Activated T-cell treated with anti-CD3 and anti-CD28 coated beads, Interleukin-2, amount 50 U/mL, for 72 hours (primary cell): ENCODE measurements at places on chromosomes 13 and 19.
A peak's percentile ranks its signal among the peaks of the same experiment; 100 is the strongest.

DNA sequence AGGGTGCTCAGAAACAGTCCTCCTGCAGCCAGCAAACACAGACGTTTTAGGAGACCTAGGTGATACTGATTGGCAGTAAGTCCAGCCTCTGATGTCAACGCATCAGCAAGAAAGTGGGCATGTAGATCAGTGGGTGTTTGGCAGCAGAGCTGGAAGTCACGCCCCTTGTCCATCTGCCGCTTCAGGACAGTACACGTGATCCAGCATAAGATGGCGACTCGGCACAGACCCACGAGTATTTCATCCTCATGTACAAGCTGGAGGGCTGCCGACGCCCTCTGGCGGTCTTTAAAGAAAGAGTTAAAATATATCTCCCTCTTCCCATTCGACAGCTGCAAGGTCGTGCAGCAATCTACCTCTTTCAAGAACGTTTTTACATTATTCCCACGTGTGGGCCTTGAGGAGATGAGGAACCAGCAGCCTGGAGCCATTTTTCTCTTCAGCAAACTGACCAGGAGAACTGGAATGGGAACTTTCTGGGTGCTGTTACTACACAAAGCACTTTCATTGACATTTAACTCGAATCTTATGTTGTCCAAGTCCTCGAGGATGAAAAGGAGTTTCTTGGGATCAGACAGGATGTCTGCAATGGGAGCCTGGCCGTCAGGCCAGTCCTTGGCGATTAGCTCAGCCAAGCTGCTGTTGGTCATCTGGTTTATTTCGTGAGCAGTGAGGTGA is 22.3 kb downstream of the NLRP11 start:
- DNase-seq = peak; percentile 41

GRCh38 chr19:54179921-54180461 is 7.0 kb upstream of the TMC4 start:
- no peak for DNase-seq

DNA sequence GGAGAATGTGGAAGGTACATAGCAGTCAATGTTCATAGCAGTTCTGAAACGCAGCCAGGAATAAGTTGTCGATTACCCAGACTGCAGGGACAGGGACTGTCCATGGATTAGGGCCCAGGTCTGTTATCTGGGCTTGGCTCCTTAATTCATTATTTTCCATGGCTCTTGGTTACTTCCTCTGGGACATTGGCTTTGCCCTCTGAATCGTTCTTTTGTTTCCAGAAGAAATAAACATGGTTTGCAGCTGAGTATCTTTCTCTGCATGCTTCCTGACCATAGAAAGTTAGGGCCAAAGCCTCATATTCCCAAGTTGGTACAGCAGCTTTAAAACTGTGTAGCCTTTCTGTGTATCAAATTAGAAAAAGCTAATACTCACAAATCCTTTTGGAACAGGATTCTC is 121.7 kb upstream of the MAB21L1 start:
- DNase-seq = no peak

- DNase-seq = no peak
These were observed 23.3 kb downstream of the N4BP2L2 start for GRCh38 chr13:32515246-32515645.

- DNase-seq = peak; percentile 58
These were observed at the start of gene GNA15 for GRCh38 chr19:3135961-3136683. GNA15 (plus strand) TSS chr19:3136033; CDS start chr19:3136451, 418 bp downstream.

DNA sequence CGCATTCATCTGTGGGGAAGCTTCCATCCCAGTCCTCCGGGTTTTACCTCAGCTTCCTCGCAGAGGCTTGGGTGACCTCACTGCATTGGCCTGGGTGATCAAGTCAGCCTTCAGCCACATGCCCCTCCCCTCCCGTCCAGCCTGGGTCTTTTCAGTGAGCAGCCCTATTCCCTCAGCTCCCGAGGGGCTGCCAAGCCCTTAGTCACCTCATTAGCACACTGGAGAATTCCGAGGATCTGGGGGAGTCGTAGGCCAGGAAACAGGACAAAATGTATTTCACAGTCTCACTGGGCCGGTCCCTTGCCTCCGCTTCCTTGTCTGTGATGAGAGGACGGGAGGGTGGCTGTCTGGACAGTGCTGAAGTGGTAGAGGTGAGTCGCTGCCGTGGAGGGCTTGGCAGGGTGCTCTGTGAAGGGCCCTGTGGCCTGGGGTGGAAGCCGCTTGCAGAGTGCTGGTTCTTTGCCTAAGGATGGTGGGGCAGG is 19.9 kb downstream of the KDM4B start:
- DNase-seq = no peak
